ENCODE measurements at places on chromosomes 11 and 22.

DNA sequence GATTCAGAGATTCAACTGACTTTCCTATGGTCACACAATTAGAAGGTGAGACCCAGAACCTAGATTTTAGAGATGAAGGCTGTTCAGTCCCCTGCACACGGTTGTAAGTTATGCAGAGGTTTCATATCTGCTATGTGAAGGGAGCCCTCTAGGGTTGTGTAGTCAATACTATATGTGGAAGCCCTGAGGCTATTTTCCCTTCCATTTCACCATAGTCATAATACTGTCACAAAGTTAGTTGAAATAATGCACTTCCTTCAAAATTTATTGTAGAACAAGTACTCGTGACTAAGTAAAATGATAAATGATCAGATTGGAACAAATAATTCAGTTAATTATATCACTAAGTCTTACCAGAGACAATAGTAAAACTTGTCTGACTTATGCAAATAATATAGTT is 48.8 kb downstream of the ENDOD1 start:
- no peak for DNase-seq

GRCh38 chr11:116225236-116225635 is 547.6 kb downstream of the BUD13 start:
- no peak for DNase-seq

DNA sequence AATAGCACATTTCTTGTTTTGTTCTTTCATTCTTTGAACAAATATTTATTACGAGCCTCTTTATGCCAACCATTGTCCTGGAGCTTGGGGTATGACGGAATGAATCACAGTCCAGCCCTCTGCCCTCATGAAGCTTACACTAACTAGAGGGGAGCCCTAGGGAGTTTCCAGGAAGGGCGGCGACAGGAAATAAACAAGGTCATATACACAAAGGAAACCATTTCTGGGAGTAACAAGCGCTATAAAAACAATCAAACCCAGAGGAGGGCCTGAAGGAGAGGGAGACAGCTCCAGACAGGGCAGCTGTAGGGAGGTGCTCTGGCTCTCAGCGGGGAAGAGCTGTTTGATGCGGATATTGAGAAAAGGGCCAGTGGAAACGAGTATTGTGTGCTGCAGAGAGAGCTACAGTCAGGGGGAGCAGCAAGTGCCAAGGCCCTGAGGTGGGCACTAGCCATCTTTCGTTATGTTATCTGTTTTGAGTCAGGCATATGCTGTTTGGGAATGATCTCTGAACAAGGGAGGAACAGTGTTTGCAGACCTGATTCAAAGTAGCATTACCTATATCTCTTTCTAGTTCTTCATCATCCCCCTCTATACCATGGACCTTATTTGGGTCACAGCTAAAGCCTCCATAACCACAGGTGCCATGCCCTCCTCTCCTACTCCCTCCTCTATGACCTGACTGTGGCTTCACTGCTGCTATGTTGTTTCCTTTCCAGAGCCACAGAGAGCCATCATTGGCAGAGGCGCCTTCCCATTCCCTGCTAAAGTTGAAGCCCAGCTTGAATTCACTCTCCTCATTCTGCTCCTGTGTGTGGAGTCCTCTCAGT is 15.3 kb upstream of the ZBTB16 start:
- no peak for DNase-seq

GRCh38 chr11:14506532-14506931 is 6.9 kb upstream of the COPB1 start:
- no peak for DNase-seq
